ENCODE measurements at places on chromosomes 6 and 20.
A peak's percentile ranks its signal among the peaks of the same experiment; 100 is the strongest.

- H3K4me3 ChIP-seq, result no peak overlapping the region
- H3K4me1 ChIP-seq, result peaks cover 12% of the 10 kb centered on the region
- H3K36me3 ChIP-seq, result no peaks in the 10 kb centered on the region
- peak; percentile 70 for DNase-seq
Measured at GRCh38 chr20:51326201-51326819, 216.2 kb downstream of the NFATC2 start.

DNA sequence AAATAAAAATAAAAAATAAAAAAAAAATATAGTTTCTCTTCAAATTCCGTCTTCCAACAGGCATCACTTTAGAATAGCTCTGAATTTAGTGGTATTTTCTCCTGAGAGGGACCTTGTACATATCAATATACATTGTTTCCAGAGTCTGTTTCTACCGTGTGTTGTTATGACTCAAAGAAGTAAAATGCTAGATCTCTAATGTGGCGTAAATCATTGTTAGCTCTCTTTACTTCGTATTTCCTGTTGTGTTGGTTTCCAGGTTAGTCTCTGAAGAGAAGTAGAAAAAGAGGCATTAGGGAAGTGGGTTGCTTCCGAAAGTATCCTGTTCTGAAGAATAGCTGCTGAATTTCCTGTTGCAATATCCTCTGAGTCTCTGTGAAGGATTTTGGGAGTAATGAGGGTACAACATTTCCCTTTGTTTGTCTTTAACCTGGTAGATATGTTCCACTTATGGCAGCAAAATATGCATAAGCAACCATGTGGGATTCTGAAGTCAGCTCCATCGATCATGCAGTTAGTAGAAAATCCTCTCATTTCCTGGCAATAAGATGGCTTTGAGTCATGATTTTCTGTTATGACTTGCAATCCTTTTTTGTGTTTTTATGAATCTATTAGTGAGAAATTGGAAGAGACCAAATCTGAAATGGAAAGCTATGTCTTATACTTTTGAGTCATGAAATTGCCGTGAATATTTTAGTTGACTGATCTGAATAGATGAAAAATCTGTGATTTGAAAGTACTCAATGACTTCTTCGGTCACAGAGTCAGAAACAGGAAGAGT lies 42.0 kb upstream of the MCHR2 start:
- no peaks in the 10 kb centered on the region for H3K36me3 ChIP-seq
- no peaks in the 10 kb centered on the region for H3K27me3 ChIP-seq
- H3K4me3 ChIP-seq, result no peak overlapping the region
- no peaks in the 10 kb centered on the region for H3K4me1 ChIP-seq
- peak overlapping the region; percentile 33 for H3K27ac ChIP-seq
- no peak for DNase-seq

GRCh38 chr20:59693587-59693986 lies 89.2 kb downstream of the PHACTR3 start:
- peaks cover 77% of the 10 kb centered on the region for H3K27me3 ChIP-seq
- no peaks in the 10 kb centered on the region for H3K36me3 ChIP-seq
- no peak overlapping the region for H3K4me3 ChIP-seq
- H3K4me1 ChIP-seq, result no peaks in the 10 kb centered on the region
- no peak overlapping the region for H3K27ac ChIP-seq
- DNase-seq, result no peak

DNA sequence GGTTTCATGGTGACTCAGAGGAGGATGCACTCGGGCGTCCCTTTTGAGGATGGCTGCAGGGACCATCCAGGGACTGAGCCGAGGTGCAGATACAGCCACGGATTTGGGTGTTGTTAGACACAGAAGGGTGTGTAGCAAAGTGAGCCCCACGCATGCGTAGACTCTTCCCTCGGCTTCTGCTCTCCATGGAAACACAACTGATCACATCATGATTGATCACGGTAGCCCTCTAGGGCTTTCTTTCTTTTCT lies 606 bp upstream of the ULBP1 start:
- peaks cover 12% of the 10 kb centered on the region for H3K27me3 ChIP-seq
- H3K4me1 ChIP-seq, result no peaks in the 10 kb centered on the region
- no peak overlapping the region for H3K4me3 ChIP-seq
- no peak for DNase-seq

GRCh38 chr6:80528115-80528514 lies 421.6 kb downstream of the BCKDHB start:
- H3K4me1 ChIP-seq, result peaks cover 11% of the 10 kb centered on the region
- no peaks in the 10 kb centered on the region for H3K27me3 ChIP-seq
- no peak for DNase-seq

DNA sequence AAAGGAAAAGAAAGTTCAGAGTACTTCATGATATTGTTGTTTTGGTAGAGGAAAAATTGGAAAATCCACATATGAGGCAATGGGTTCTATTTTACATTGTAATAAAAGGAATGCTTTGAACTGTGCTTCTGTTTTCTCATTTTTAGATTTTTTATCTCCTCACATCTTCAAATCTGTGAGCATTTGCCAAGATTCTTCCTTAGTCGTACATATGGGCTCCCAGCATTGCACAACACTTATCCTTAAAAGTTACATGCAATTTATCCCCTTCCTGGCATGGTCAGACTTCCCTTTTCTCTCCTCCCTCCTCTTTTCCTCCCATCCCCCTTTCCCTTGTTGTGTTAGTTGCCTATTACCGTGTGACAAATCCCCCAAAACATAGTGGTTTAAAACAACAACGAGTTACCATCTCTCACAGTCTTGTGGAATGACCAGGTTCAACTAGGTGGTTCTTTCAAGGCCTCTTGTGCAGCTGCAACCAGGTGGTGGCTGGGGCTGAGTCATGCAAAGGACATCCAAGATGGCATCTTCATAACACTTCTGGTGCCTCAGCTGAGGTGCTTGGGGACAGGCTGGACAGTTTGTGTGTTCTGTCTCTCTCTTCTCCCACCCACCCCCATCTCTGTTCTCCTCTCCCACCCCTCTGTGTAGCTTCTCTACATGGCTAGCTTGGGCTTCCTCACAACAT lies 68.7 kb downstream of the TXNDC5 start:
- DNase-seq, result no peak
- H3K36me3 ChIP-seq, result no peaks in the 10 kb centered on the region
- H3K27ac ChIP-seq, result no peak overlapping the region
- no peaks in the 10 kb centered on the region for H3K27me3 ChIP-seq
- H3K4me1 ChIP-seq, result peaks cover 12% of the 10 kb centered on the region

DNA sequence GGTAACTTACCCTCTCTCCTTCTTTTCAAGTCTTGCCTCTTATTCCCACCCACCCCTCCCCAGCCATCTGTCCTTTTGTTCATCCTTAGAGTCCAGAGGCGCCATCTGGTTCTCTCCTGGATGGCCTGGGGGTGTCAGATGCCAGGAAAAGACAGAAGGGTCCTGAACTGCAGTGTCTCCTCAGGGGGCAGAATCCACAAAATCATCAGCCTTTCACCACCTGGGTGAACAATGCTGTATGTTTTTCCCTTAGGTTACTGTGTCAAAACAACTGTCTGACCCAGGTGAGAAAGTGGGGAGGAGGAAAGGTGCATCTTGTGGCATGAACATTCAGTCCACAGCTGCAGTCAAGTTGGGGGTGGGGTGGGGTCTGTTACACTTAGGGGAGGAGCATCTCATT lies 47.9 kb upstream of the FYN start:
- no peak for DNase-seq
- no peaks in the 10 kb centered on the region for H3K36me3 ChIP-seq
- H3K4me3 ChIP-seq, result no peak overlapping the region
- H3K27ac ChIP-seq, result no peak overlapping the region
- H3K27me3 ChIP-seq, result no peaks in the 10 kb centered on the region

GRCh38 chr6:145012039-145012662 lies 723.2 kb downstream of the EPM2A start:
- peaks cover 12% of the 10 kb centered on the region for H3K4me1 ChIP-seq
- no peaks in the 10 kb centered on the region for H3K36me3 ChIP-seq
- no peak for DNase-seq
- no peak overlapping the region for H3K27ac ChIP-seq
- no peak overlapping the region for H3K4me3 ChIP-seq

DNA sequence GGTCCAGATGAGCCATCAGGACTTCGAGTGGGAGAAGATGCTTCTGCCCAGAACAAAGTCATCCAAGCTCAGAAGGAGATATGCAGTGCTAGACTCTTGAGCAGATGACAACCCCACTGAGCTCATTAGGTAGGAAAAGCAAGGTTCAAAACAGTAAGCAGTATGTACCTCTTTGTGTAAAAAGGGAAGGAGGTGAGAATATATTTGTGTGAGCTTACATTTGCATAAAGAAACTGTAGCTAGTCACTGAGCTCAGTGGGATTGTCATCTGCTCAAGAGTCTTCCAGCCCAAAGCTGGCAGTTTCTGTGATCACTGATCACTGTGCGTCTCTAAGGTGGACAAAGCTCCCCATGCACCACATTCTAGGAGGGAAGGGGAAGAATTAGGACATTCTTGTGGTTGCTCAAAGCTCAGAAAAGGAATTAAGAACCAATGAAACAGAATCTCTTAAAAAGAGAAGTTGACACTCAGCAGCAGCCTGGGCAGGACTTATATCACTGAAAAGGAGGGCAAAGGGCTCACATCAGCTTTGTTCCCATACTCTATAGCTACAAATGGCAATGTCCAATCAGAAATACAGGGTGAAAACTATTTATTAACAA lies 90.0 kb upstream of the MAFB start:
- H3K27me3 ChIP-seq, result no peaks in the 10 kb centered on the region
- no peaks in the 10 kb centered on the region for H3K36me3 ChIP-seq
- no peak overlapping the region for H3K27ac ChIP-seq
- no peak overlapping the region for H3K4me3 ChIP-seq

GRCh38 chr20:49280463-49281058 lies 2.7 kb upstream of the ZNFX1 start:
- peak; percentile 16 for DNase-seq
- no peaks in the 10 kb centered on the region for H3K27me3 ChIP-seq
- peak overlapping the region; percentile 81 for H3K4me3 ChIP-seq
- peaks cover 86% of the 10 kb centered on the region for H3K36me3 ChIP-seq

- no peak for DNase-seq
- H3K4me1 ChIP-seq, result peaks cover 6% of the 10 kb centered on the region
- H3K36me3 ChIP-seq, result peaks cover 12% of the 10 kb centered on the region
- H3K4me3 ChIP-seq, result no peak overlapping the region
- no peaks in the 10 kb centered on the region for H3K27me3 ChIP-seq
Measured at GRCh38 chr20:58329711-58330110, 20.2 kb downstream of the RAB22A start.

- H3K27ac ChIP-seq, result no peak overlapping the region
- H3K27me3 ChIP-seq, result no peaks in the 10 kb centered on the region
- DNase-seq, result peak; percentile 68
- H3K4me1 ChIP-seq, result peaks cover 25% of the 10 kb centered on the region
Measured at GRCh38 chr6:33702345-33702977, 9.0 kb downstream of the UQCC2 start.

GRCh38 chr6:108074057-108074358 lies 533 bp downstream of the OSTM1 start:
- H3K36me3 ChIP-seq, result no peaks in the 10 kb centered on the region
- no peak for DNase-seq
- H3K27me3 ChIP-seq, result no peaks in the 10 kb centered on the region
- peaks cover 6% of the 10 kb centered on the region for H3K4me1 ChIP-seq
- H3K27ac ChIP-seq, result peak overlapping the region; percentile 65

DNA sequence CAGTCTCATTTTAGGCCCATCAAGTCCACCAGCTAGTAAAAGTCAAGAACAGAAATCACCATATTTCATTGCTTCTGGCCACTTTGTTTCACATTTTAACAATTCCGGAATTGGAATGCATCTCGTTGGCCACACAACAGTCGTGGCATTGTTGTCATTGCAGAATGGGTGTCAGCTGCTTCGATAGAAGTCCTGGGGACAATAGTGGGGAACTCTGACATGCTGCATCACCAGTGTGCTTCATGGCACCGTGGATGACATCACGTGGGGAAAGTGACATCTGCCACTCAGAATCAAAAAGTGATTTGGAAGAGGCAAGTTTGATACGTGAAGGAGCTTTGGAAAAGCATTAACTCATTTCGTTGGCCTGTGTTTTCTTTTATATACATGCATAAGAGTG lies 43.8 kb upstream of the XRN2 start:
- no peaks in the 10 kb centered on the region for H3K27me3 ChIP-seq
- H3K4me3 ChIP-seq, result no peak overlapping the region
- no peak overlapping the region for H3K27ac ChIP-seq
- DNase-seq, result no peak
- no peaks in the 10 kb centered on the region for H3K4me1 ChIP-seq

- peaks cover 20% of the 10 kb centered on the region for H3K4me1 ChIP-seq
- no peak overlapping the region for H3K4me3 ChIP-seq
- no peak overlapping the region for H3K27ac ChIP-seq
- DNase-seq, result no peak
Measured at GRCh38 chr6:154751011-154751800, 18.0 kb downstream of the SCAF8 start.

GRCh38 chr20:15546525-15547023 lies 1026.7 kb downstream of the KIF16B start:
- H3K4me3 ChIP-seq, result no peak overlapping the region
- DNase-seq, result no peak
- no peaks in the 10 kb centered on the region for H3K27me3 ChIP-seq

DNA sequence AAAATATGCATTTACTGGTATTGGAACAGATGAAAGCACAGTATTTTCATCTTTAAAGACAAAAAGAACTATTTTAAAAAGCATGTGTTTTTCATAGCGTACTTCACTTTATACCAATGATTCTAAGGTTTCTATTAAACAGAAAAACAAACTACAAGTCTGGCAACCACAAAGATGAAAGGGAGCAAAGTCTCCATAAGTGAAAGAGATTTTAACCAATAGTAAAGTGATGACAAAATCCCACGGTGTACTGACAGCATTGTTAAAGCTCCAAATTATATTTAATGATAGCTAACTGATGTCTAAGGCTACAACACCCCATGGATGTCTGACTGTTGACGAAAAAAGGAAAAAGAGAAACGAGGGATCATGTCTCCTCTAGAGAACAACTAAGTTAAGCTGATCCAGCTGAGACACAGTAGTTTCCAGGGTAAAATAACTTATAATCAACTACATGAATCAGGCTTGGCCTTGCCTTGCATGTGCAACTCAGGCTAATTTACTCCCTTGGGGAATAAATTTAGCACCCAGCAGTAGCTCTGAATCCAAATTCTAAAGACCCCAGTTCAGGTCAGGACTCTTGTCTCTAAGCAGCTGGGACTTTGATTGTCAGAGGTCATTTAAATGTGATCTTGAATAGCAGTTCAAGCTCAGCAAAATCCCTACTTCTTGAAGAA lies 56.0 kb upstream of the TAB2 start:
- H3K36me3 ChIP-seq, result no peaks in the 10 kb centered on the region
- DNase-seq, result no peak
- H3K27ac ChIP-seq, result no peak overlapping the region
- H3K4me3 ChIP-seq, result no peak overlapping the region

GRCh38 chr20:22691369-22692118 lies 107.2 kb upstream of the FOXA2 start:
- no peak overlapping the region for H3K4me3 ChIP-seq
- no peak overlapping the region for H3K27ac ChIP-seq
- no peaks in the 10 kb centered on the region for H3K36me3 ChIP-seq
- peak; percentile 74 for DNase-seq
- peaks cover 13% of the 10 kb centered on the region for H3K4me1 ChIP-seq

Measured in MCF 10A (cell line).